ENCODE measurements at places on chromosomes 12 and 14.

DNA sequence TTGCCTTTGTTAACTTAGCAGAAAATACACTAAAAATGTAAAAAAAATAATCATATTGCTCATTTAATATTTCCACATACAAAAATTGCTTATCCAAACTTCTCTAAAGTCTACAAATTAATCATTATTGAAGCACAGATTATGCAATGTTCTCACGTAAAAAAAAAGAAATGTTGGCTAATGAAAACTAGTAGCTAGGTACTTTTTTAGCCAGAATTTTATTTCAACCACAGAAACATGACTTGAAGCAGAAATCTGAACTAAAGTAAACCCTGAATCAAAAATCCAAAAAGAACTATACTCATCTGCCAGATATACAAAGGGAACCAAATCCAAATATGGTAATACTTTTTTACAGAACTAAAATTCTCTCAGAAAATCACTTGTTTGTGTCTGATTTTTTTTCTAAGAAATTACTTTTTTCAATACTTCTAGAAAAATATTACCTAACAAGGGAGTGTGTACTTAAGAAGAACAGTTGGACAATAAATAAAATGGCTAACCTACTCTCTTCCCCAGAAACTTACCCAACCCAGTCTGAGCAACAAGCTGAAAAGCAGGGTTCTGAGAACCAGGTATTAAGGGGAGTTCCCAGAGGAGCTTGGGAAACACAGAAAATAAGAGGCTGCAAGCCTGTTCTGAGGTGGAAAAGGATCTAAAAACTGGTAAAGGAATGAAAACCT is 78.4 kb upstream of the RAP1B start:
- DNase-seq: no peak

GRCh38 chr14:69987406-69988121 is 108.3 kb downstream of the SMOC1 start:
- no peak for DNase-seq

GRCh38 chr14:102234331-102235264 is 70.4 kb downstream of the MOK start:
- peak; percentile 26 for DNase-seq

GRCh38 chr14:60188115-60188514 is 22.9 kb upstream of the DHRS7 start:
- DNase-seq: no peak

- no peak for DNase-seq
Observed at GRCh38 chr14:71405676-71406075, 498.4 kb downstream of the PCNX1 start.

DNA sequence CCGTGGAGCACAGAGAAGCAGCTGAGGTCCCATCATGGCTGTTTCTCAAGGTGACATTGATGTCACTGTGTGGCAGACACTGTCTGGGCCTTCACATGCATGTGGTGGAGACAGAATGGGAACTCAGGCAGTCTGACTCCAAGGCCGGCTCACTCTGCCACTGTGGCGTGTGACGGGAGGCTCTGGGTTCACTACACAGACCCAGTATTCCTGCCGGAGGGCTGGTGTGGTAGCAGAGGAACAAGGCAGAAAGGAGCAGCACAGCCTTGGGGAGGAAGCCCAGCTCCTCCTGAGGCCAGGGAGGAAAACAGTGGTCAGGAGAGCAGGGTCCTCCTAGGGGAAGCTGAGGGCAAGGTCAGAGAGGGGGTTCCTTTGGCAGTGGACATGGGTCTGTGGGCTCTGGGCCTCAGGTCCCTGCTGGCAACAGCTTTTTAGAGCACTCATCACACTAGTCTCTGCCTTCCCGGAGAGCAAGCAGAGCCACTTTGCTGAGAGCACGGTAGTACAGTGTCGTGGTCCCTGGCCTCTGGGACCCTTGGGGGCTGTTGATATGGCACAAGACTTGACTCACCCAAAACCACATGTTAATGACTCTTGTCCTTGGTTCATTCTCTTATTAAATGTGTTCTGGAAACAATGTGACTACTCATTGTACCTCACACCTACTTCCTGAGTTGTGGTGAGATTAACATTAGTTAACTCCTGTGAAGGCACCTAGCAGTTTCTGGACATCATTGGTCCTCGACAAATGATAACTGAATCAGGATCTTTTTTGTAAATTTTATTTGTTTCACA is 21.3 kb downstream of the DCAF4 start:
- DNase-seq: no peak

DNA sequence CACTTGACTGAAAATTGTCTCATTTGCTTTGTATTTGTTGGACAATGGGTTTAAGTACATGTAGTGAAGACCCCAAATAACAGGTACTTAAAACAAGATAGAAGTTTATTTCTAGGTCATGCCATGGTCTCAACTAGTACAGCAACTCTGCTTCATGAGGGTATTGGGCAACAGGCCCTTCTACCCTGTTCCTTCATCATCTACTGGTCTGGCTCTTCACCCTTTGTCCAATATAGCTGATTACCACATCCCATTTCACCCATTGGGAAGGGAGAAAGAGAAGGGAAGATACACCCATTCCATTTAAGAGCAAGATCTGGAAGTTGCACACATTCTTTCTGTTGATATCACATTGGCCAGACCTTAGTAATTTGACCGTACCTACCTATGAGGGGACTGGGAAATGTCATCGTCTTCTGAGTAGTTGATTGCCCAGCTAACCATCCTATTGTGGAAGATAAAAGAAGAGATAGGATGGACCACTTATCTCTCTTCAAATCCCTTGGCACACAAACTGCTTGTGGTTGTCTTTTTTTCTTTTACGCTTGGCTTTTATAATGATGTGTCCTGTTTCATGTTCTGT is 104.6 kb downstream of the DIP2B start:
- no peak for DNase-seq

- DNase-seq: no peak
Observed at GRCh38 chr12:105201299-105201698, 34.7 kb downstream of the APPL2 start.

DNA sequence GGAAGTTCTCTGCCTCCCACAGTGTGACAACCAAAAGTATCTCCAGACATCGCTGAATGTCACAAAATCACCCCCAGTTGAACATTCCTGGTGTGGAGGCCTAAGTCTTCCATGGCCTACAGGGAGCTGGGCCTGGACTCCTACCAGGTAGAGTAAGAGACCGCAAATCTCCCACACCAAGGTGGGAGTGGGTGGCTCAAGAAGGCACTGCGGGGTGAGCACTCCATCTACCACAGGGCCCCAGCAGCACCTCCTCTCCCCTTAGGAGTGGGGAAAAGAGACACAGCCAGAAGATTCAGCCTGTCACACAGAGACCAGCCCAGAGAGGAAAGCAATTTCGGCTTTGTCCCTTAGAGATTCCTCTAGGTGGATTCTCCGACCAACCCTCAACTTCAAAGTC is 25.5 kb downstream of the LRTM2 start:
- DNase-seq: no peak

GRCh38 chr12:76920172-76921099 is 41.6 kb upstream of the CSRP2 start:
- no peak for DNase-seq

GRCh38 chr12:2151391-2151790 is 98.6 kb downstream of the CACNA1C start:
- no peak for DNase-seq

DNA sequence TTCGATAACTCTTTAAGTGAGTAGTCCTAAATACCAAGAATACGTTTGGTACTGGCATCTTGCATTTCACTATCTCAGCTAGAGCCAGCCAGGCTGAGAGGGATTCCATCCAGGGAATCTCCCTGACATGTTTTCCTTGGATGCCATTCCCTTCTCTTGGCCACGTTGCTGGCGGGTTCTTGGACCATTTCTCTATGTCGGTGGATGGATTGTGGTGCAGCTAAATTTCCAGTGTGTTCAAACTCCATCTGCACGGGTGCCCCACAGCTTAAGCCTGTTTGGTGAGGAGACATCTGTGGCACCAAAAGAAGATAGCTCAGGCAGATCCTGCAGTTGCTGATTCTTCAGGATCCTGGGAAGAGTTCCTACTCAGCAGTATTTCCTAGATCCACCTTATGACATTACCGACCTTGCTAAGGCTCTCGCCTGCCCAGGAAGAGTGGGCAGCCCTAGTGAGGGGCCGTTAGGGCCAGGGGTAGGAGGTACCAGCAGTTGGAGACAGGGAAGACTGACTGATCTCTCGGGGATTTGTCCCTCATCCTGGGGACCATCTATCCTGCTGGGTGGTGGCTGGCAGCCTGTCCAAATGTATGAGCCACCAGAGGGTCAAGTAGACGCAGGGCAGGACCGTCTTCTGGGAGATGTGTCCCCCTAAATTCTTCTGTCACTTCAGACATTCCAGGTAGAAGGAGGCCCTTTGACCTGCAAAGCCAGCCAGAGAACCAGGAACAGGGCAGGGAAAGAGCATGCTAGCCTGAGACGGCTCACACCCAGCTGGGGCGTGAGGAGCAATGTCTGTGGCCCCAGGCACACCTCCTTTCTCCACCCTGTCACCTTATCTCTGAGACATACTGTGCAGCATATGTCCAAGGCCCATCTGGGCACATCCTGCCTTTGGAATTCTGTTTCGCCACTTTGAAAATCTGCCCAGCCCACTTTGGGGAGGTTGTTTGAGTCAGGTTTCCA is 72.6 kb upstream of the CAPRIN2 start:
- no peak for DNase-seq

DNA sequence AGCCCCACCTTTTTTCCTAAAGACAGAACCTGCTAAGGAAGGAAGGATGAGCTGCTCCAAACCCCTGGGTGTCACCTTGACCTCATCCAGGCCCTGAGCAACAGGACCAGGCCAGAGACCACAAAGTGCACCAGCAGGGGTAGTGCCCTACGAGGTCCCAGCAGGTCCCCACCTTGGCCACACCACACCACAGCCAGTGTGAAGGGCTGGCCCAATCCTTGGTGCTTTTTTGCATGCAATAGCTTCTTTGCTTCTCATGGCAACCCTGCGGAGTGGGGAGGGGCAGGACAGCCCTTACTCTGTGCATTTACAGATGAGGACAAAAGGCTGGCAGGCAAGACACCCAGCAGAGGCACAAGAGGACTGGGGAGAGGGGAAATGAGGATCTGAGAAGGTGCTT is 352.6 kb downstream of the BCL11B start:
- DNase-seq: no peak

- peak; percentile 96 for DNase-seq
Observed at GRCh38 chr14:64960762-64961276, 11.3 kb downstream of the RAB15 start.

DNA sequence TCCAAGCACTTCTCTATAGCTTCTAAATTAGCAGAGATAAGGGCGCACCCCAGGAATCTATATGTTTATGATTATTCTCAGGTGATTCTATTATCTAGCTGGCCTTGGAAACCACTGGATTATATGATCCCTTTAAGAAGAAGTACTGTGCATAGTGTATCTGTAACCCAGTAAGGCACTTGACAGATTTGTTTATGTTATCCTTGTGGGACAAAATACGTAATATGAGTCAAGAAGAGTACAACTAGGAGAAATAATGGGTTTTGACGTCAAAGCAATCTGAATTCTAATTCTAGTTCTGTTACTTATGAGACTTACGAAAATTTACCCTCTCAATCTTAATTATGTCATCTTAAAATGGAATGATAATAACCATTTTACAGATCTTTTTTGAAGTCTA is 259.6 kb upstream of the NAV3 start:
- DNase-seq: peak; percentile 3

DNA sequence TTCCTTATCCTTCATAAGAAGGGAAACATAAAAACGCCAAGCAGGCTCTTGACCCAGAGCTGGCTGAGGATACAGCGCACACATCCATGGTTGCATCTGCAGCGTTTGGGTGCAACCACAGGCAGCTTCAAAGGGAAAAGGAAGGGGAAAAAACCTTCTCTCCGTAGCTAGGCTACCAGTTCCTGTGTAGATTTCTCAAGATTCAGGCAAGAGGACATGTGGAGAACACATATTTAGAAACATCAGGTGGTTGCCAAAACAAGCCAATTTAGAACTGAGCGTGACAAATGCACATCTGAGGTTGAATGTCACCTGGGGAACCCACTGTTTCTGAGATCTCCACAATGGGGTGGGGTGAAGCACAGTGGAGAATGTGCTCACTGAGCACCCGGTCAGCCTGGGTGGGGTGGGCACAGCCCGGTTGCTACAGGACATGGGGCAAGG is 78.3 kb upstream of the BDKRB2 start:
- no peak for DNase-seq

- no peak for DNase-seq
Observed at GRCh38 chr12:79848339-79848738, 86.6 kb downstream of the PPP1R12A start.

All from NCI-H2171 (cell line).